ENCODE measurements at places on chromosomes 1 and 21. TPM values are rescaled to one million over a fixed set of nuclear protein-coding genes. Genes with fewer than 3 reads are reported as not detected.

DNA sequence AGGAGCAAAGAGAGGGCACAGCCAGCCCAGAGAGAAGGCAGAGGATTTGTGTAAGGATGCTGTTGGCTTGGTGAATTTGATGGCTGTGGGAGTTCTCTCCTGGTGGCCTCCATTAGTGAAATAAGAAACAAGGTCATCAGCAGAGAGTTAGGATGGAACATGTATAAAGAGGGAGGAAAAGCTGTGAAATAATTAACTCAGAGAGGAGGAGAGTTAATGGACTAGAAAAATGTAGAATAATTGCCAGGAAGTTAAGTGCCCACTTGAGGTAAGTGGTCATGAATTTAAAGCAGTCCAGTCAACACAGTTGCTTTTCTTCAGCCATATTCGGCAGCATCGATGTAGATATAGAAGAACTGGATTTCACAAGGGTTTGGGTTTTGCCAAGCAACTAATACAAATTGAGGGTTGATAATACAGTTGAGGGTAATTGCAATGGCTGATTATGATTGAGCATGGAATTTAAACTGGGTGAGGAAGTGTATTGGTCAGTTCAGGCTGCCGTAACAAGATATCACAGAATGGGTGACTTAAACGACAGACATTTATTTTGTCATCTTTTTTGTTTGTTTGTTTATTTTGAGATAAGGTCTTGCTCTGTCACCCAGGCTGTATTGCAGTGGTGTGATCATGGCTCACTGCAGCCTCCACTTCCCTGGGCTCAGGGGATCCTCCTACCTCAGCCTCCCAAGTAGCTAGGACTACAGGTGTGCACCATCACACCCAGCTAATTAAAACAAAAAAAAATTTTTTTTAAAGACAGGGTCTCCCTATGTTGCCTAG, 31.7 kb upstream of the KLF17 start:
- no peak for DNase-seq

GRCh38 chr1:84164161-84164560, 20.1 kb downstream of the PRKACB start:
- DNase-seq = no peak

DNA sequence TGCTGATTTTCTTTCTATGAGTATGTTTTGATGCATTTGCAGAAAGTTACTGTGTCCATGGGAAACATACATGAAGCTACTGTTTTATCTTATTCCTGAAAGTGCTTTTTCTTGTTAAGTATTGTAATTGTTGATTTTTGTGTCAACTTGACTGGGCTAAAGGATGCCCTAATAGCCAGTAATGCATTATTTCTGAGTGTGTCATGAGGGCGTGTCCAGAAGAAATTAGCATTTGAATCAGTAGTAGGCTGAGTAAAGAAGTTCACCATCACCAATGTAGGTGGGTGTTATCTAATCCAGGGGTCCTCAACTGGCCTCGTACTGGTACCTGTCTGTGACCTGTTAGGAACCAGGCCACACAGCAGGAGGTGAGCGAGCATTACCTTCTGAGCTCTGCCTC, 760.2 kb downstream of the PLA2G4A start:
- no peak for DNase-seq

- no peak for DNase-seq
Measured at GRCh38 chr1:55413286-55413685, 198.1 kb upstream of the USP24 start.

GRCh38 chr1:210438928-210439841, 110.5 kb downstream of the HHAT start:
- DNase-seq = no peak

- DNase-seq = no peak
Measured at GRCh38 chr1:153032677-153033308, 1.8 kb downstream of the SPRR1B start.

The CASQ2 gene
- not detected for total RNA-seq

The PDZK1IP1 gene
- not detected for total RNA-seq

The KCNJ10 gene
- total RNA-seq = 0.13 TPM

The PAPPA2 gene
- total RNA-seq = 0.55 TPM

Data from CD8-positive, alpha-beta memory T cell (primary cell).